ELF-1 (cell line): ENCODE measurements at places on chromosomes 4 and X.
A peak's percentile ranks its signal among the peaks of the same experiment; 100 is the strongest.

DNA sequence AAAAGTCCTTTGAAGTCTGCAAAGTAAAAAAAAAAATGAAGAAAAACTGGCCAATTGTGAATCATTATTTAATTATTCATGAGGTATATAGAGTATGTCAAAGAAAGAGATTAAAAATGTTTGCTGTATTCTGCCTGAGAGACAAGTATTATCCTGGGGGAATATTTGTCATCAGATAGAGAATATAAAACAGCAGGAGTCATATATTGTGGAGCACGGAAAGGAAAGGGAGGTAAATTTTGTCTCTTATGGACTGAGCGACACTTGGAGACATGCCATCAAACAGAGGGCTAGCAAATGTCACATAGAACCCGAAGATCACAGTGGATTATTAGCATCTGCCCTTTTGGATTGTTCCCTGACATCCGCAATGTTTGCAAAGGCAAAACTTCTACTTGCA lies 39.2 kb upstream of the FAT1 start:
- no peak for DNase-seq

- DNase-seq = no peak
Measured at GRCh38 chr4:20043991-20044390, 207.7 kb upstream of the SLIT2 start.

GRCh38 chr4:8871417-8872401 lies at the start of gene HMX1:
TSS of gene HMX1 (minus strand) at chr4:8871839. CDS start at chr4:8871614, 225 bp downstream.
- no peak for DNase-seq

- DNase-seq = peak; percentile 41
Measured at GRCh38 chr4:133865612-133866327, 335.8 kb downstream of the PABPC4L start.

DNA sequence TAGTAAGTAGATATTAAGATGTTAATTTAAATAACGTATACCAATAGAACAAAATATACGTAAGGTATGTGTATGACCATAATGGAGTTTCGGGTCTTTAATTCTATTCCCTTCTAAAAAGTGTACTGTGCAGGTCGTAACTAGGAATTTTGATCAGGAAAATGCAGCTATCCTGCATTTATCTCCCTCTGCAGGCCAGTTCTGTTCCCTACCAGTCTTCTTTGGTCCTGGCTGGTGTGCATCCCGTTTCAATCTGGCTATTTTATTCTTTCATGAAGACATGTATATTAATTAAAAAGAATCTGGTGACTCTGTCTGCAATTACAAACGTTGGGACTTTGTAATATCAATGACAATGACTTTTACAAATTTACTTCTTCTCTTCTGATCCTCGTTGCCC lies 534.1 kb upstream of the AADAT start:
- no peak for DNase-seq

- DNase-seq = no peak
Measured at GRCh38 chr4:31034550-31034949, 314.4 kb downstream of the PCDH7 start.

DNA sequence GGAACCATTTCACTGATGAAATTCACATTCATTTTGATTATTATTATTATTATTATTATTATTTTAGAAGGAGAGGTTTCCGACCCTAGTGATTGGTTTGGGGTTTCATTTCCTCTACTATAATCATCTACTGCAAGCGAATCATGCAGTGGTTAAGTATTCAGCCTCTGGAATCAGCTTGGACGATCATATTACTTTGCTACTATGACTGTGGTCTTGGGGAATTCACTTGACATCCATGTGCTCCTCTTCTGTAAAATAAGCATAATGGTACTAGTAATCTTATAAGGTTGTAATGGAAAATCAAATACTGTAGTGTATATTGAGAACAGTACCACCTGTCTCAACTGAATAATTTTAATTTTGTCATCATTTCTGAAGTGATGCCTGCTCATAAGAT lies 132.1 kb upstream of the SLC4A4 start:
- no peak for DNase-seq

- no peak for DNase-seq
Measured at GRCh38 chrX:38271154-38271716, 50.6 kb upstream of the SRPX start.

- DNase-seq = no peak
Measured at GRCh38 chr4:143372093-143372915, 35.6 kb downstream of the GAB1 start.

DNA sequence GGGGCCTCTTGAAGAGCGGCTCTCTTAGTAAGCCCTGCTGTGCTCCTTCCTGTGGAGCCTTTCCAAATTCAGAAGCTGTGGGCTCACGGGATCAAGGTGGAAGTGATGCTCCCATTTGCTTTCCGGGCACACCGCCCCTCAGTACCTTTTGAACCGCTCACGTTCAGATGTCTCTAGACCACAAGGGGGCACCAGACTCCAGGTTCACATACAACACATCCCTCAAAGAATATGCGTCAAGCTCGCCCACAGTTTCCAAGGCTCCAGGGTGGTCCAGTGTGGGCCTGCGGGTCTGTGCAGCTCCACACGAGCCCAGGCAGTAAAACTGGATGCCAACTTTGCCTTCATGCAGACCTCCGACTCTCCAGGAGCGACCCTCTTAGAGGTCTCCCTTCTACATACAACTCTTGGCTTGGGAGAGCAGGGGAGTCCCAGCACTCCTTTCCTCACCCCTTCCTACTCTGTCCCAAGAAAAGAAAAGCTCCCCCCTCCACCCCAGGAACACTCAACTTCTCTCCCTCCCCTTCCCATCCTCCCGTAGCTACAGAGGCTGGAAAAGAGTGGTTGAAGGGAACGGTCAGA lies 11.0 kb downstream of the SUPT20HL1 start:
- DNase-seq = peak; percentile 90

DNA sequence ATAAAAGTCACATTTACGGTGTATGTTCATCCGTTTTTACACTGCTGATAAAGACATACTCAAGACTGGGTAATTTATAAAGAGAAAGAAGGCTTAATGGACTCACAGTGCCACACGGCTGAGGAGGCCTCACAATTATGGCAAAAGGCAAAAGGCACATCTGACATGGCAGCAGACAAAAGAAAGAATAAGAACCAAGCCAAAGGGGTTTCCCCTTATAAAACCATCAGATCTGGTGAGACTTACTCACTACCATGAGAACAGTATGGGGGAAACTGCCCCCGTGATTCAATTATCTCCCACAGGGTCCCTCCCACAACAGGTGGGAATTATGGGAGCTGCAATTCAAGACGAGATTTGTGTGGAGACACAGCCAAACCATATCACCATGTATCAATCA lies 7.3 kb upstream of the GUCY1B1 start:
- DNase-seq = no peak

GRCh38 chr4:78951862-78952472 lies 12.7 kb upstream of the PAQR3 start:
- no peak for DNase-seq

- DNase-seq = no peak
Measured at GRCh38 chr4:184385705-184386141, 88.6 kb downstream of the IRF2 start.

DNA sequence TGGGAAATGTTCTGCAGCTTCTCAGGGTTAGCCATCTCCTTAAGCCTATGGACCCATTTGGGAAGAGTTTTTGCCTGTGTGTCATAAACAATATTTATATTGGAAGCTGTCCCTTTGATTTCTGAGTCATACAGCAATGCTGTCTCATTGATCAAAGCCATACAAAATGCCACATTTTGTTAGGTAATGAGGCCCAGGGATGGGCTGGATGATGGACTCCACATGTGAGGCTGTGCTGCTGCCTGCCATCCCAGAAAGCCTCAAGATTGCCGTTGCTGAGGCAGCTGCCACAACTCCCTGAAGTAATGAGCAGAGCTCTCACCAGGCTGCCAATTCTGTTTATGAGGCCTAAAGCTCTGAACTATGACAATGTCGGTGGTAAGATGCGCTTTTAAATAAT lies 12.2 kb upstream of the GJB1 start:
- DNase-seq = no peak

GRCh38 chr4:1459081-1459721 lies 53.0 kb upstream of the NKX1-1 start:
- no peak for DNase-seq

DNA sequence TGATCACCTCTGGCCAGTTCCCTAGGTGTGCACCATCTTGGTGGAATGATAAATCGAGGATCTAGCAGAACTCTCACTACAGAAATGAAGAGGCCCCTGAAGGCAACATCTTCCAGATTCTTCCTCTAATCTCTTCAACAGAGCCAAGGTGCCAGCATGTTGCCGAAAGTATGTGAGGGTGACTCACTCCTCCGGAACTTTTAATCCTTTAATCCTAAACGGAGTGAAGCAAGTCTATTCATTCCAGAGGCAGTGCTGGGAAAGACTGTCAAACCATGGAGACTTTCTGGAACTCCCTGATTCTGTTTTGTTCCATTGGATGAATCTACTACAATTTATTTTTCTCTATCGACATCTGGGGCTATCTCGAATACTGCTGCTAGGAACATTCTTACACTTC lies 68.7 kb downstream of the SUPT20HL2 start:
- peak; percentile 55 for DNase-seq

DNA sequence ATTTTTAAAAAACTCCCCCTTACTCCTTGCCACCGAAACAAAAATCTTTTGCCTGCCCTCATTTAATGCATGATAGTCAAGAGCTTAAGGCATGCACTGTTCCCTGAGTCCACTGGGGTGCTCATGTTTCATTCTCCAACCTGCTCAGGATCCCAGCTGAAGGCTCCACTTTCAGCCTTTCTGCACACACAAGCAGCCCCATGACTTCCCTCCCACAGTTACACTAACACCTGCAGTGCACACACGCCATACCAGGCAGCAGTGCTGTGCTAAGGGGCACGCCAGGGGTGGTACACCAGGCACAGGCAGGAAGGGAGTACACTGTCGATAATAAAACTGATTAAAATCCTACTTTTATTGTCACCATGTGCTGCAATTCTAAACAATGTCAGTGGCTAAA lies 385.2 kb downstream of the BMPR1B start:
- no peak for DNase-seq

DNA sequence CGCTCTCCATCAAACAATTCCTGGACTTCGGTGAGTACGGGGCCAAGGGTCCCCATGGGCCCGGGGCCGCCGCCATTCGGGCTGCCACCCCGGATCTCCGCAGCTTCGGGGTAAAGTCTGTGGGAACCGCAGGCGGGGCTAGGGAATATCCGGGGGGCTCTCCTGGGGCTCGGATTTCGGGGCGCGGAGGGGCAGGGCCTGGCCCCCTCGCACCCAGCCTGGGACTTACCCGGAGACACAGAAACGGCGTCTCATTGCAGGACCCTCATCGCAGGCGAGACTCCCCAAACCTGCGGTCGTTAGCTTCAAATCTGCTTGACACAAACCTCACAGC lies 413 bp downstream of the PDK3 start:
- no peak for DNase-seq

- DNase-seq = no peak
Measured at GRCh38 chr4:86977621-86978184, 42.9 kb downstream of the AFF1 start.

DNA sequence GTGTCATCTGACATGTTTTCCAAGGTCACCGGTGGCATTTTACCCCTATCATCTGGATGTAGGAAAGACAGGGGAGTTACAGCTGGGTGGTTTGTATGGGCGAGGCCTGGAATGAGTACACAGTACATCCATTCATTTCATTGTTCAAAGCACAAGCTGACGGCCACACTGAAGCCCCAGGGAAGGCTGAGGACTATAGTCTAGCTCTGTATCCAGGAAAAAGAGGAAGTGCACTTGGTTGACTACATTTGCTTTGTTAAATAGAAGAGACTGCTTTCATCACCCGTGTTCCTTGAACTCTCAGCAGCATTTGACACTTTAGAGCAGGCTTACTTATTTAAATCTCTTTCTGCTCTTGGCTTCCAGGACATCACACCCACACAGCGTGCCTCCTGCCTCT lies 1041.0 kb upstream of the TENM3 start:
- no peak for DNase-seq

DNA sequence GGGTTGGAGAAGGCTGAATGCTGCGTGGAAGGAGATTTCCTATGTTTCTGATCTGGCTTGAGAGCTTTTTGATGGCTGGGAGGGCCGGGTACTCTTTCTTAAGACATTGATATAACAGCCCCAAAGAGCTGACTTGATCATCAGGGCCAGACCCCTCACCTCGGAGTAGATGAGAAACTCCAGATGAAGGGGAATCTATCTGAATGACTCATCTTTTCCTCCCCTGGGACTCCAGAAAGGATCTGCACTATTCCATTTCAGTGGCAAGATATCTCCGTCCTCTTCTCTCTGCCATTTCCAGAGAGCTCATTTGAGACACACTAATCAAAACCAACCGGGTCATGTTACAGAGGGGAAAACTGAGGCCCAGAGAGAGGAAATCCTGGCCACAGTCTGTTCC lies 92.9 kb upstream of the MSX1 start:
- peak; percentile 36 for DNase-seq

DNA sequence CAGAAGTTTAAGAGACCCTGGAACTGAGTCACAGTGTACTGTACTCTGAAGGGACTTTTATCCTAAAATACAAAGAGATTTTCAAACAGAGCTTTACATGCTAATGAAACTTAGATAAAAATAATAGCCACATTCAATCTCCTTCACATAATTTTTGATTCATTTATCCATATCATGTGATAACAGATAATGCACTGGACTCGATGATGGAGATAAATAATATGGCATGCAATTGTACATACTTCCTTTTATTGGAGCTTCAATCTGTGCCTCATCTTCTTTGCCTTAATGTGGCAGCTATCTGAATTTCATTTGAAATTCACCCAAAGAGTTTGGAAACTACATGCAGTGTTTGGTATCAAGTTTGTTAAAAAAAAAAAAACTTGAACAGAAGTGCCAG lies 390.6 kb downstream of the CFAP47 start:
- no peak for DNase-seq

DNA sequence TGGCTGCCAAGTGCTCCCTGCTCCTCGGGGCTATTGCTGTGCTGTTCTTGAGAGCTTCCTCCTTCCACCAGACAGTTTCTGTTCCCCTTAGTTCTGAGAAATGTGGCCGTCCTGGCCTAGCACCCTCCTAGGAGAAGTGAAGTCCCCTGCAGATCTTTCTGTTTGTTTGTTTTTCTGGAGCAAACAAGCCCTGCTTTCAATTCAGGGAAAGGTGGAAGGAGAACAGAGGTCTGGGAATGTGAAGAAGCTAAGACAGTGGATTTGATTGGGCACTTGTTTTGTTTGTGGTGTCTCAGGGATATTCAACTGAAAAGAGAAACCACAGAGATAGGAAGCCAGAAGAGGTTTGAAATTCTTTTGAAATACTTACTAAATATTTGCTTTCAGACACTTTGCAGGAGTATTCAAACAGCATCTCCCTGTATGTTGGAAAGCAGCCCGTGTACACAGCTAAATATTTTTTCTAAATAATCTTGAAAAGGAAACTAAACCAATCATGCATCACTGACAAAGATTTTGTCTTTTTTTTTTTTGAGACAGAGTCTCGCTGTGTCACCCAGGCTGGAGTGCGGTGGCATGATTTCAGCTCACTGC lies 36.5 kb upstream of the PPM1K start:
- DNase-seq = peak; percentile 44

DNA sequence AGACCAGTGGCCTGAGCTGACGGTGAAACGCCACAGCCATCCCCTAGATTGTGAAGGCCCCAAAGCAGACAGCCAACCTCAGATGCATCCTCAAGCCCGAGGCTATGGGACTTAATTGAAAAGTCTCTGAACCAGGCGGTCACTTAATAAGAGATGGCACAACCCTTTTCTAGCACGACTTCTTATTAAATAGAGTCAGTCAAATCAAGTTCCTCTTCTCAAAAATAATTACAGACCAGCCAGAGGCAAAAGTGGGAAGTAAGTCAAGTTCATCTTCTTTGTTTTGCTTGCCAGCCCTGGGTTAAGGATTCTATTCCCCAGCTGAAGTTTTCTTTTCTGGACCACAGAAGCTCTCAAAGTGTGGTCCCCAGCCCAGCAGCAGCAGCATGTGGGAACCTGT lies 9.7 kb upstream of the SH3KBP1 start:
- no peak for DNase-seq

- DNase-seq = no peak
Measured at GRCh38 chrX:72121383-72121782, 10.3 kb downstream of the RTL5 start.
